ENCODE measurements at places on chromosomes 3 and 15.

GRCh38 chr15:58886921-58887320 lies 46.6 kb downstream of the SLTM start:
- no peak for DNase-seq

- DNase-seq: no peak
Measured at GRCh38 chr3:53583161-53583690, 88.8 kb downstream of the CACNA1D start.

- DNase-seq: no peak
Measured at GRCh38 chr15:90013503-90013937, 12.4 kb downstream of the ZNF710 start.

GRCh38 chr3:46923559-46924350 lies 46.2 kb downstream of the PTH1R start:
- DNase-seq: peak; percentile 37

- DNase-seq: no peak
Measured at GRCh38 chr15:35783203-35783602, 237.2 kb upstream of the DPH6 start.

- DNase-seq: no peak
Measured at GRCh38 chr15:77625376-77625775, 7.3 kb downstream of the LINGO1 start.

- no peak for DNase-seq
Measured at GRCh38 chr3:191234216-191234615, 35.2 kb downstream of the OSTN start.

- no peak for DNase-seq
Measured at GRCh38 chr3:27729748-27730611, 7.9 kb upstream of the EOMES start.

GRCh38 chr3:155097009-155097349 lies 16.9 kb downstream of the MME start:
- DNase-seq: no peak

DNA sequence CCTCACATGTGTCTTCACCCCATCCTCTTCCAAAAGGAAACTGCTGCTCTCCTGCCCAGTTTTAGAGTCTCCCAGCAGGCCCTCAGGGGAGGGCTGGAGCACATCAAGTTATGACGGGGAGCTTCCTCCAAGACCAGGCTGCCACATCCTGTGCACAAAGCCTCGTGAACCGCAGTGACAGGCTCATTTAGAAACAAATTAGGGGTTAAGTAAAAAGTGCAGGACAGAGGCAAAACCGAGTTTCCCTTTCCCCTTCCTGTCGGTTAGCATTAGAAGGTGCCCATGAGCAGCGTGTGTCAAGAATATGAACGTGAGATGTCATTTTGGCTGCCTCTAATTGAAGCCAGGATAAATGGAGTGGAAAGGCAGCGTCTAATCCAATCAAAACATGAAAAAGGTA lies 199.7 kb downstream of the ARRDC4 start:
- no peak for DNase-seq

DNA sequence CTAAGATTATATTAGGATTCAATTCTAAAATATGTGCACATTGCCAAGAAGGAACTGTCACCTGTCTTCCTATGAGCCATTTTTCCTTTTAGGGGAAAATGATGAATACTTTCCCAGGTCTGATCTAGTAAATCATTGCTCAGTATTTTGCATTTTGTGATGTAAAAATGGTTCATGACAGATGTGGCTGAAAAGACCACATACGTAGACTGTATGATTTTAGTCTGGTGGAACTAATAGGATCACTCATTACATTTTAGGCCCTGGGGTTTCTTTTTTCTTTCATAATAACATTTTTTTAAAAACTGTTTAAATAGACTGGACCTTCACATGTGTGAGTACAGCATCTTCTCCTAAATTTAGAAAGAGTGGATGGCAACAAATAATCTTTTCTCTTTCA lies 201.7 kb upstream of the MLF1 start:
- no peak for DNase-seq

DNA sequence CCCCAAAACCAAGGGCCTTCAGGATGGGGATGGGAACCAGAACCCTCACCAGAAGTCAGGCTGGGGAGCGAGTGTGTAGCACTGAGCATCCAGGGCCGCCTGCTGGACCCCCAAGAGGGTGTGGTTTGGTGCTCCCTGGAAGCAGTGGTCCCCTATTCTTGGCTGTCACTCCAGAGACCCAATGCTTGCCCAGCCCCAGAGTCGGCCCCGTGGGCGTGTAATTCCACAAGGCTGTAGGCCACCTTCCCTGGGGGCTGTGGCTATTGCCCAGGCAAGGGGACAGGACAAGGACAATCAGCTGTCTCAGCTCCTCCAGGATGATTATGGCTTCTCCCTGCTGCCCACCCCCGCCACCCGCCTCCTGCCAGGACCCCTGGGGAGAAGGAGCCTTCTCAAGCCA lies 14.5 kb downstream of the IGDCC3 start:
- no peak for DNase-seq

DNA sequence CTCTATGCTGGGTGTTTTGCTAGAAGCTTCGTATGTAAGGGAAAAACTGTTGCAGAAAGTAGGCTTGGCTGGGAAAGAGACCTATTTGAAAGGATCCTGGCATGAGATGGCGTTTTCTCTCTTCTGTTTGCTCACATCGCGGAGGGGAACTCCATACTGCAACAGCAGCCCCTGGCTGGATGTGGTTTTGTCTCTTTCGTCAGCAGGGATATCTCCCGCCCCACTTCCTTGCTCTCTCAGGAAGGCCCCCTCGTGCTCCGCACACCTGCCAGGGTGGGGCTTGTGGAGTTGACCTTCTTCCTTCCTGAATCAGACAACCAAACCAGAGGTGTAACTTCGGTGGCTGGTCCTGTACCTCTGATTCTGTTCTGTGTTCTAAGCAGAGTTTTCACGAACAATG lies 26.4 kb upstream of the MYZAP start:
- DNase-seq: no peak

- DNase-seq: peak; percentile 70
Measured at GRCh38 chr15:95284933-95285421, 1045.5 kb upstream of the NR2F2 start.

DNA sequence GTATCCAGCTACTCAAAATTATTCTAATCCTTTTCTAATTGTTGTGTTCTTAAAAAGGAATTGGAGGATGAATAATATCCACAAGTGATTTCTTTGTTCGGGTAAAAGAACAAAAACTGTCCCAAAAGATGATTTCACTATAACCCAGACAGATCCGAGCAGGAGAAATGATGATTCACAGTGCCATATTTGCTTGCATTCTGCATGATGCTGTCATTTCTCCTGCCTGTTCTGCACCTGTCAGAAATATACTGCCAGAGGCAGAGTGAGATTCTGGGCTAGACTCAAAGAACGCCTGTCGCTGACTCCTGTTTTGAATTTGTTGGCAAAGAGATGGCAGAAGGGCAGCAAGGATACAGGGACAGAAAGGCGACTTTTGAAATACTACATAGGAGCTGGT lies 34.7 kb upstream of the SLC24A5 start:
- DNase-seq: peak; percentile 33

- peak; percentile 69 for DNase-seq
Measured at GRCh38 chr3:55013145-55013925, 85.5 kb upstream of the LRTM1 start.

DNA sequence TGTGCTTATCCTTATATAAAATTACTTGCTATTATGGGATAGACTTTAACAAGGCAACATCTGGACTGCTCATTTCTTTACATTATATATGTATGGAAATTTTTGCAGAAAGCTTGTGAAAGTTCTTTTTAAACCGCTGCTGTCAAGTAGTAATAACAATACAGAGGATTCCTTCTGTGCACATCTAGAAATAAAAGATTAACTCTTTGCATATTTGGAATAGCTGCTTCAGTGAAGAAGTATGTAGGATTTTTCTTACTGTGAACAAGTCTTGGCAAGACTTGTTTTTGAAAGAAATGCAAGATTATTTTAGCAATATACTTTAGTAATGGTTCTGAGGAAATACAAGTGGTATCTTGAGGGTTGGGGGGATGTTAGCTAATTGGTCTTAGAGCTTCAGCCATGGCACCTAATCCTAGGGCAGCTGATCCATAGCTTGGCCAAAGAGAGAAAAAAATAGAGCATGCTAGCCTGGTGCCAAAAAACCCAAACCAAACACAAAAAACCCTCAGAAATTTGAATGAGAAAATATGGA lies 4.3 kb downstream of the PRKCI start:
- peak; percentile 40 for DNase-seq

DNA sequence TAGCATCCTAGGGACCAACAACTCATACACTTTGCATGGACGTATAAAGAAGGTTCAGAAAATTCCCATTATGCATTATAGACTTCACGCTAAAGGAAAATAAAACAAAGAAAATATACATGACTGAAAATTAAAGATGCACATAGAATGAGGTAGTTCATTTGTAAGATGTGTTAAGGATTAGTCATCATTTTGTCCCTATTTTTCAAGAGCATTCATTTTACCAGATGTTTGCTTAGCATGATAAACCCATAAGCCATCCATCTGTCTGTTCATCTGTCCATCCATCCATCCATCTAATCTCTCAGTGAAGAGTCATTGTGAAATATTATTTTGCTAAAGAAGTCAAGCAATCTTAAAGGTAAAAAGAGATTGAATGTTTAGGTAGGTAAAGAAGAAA lies 80.3 kb downstream of the TFG start:
- DNase-seq: peak; percentile 48

GRCh38 chr3:71984843-71985613 lies 200.1 kb upstream of the PROK2 start:
- no peak for DNase-seq

- no peak for DNase-seq
Measured at GRCh38 chr3:167866331-167866730, 130.8 kb downstream of the SERPINI1 start.

- DNase-seq: peak; percentile 63
Measured at GRCh38 chr3:113912552-113913236, 35.1 kb upstream of the ZDHHC23 start.

Data from fibroblast of skin of abdomen (primary cell).